ENCODE measurements at places on chromosomes 4 and X.
A peak's percentile ranks its signal among the peaks of the same experiment; 100 is the strongest.

GRCh38 chrX:16462912-16463311, 187.0 kb upstream of the S100G start:
- DNase-seq, result peak; percentile 69

- no peak for DNase-seq
Observed at GRCh38 chr4:114980932-114981708, 132.3 kb downstream of the NDST4 start.

GRCh38 chrX:11426712-11427452, 133.7 kb downstream of the AMELX start:
- peak; percentile 47 for DNase-seq

DNA sequence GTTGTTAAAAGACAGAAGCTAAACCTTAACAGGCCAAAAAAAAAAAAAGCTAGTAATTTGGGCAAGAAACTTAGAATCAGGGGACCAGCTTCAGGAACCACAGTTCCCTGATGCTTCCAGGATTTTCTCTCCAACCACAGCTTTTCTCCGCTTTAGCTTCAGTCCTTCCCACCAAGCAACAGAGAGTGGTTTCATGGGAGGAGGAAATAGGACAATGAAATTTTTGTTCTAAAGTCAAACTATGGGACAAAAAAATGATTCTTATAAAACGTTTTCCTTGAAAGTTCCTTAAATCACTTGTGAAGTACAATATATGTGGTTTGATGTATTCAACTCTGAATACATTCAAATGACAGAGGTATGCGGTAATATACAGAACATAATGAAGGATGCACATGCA, 71.0 kb upstream of the DHX15 start:
- DNase-seq, result no peak

- no peak for DNase-seq
Observed at GRCh38 chr4:177070533-177071058, 239.1 kb upstream of the NEIL3 start.

GRCh38 chrX:32514986-32515385, 696.4 kb downstream of the DMD start:
- DNase-seq, result no peak

DNA sequence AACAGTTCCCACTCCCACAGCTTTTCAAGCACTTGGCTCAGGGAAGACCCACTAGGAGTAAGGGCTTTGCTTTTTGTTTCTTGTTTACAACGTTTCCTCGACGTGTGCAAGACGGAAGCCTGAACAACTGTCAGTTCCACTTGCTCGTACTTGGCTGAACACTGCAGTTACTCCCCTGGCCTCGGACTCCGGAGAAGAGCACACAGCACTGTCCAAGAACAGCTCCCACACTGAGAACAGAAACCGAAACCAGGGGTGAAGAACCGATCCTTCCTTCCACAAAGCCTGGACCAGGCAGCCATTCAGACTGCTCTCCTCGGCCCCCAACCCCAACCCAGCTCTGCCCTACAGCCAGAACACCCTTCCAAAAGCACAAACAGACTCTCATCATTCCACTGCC, 25.5 kb downstream of the IRF2 start:
- DNase-seq, result peak; percentile 46

GRCh38 chrX:129227366-129227765, 295.9 kb downstream of the SMARCA1 start:
- no peak for DNase-seq

- DNase-seq, result no peak
Observed at GRCh38 chr4:68907788-68908700, 43.6 kb downstream of the UGT2A3 start.

- no peak for DNase-seq
Observed at GRCh38 chr4:68299492-68300457, 50.1 kb downstream of the YTHDC1 start.

GRCh38 chrX:136608295-136608933, 39.5 kb upstream of the CD40LG start:
- DNase-seq, result peak; percentile 1

DNA sequence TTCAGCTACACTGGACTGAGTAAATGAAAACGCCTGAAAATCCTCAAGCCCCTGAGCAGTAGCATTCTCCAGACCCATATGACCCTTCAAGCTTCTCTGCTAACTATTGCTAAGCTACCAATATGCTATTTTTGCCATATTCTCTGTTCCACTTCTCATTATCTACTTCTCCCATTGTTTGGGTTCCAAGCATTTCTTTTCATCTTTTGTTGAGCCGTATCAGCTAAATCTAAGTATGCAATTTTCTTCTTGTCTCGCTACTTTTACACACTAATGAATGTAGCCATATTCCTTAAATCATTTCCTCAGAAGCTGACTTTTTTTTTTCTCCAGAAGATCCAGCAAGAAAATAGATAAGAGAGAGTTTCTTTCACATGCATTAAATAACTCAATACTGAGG, 128.4 kb downstream of the AGTR2 start:
- DNase-seq, result no peak

DNA sequence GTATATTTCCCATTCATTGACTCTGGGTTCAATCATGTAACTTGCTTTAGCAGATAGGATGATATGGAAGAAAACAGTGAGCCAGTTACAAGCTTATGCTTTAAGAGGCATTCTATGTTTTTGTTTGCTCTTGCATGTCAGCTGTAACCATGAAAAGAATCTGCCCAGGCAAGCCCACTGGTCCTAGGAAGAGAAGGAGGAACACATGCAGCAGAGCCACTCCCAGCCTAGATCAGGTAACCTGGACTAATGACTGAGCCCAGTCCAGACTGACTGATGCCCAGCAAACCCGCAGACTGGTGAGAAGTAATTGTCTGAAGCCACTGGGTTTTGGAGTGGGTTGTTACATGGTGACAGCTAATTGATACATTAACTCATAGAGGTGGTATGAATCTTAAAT, 167.9 kb downstream of the COL4A6 start:
- no peak for DNase-seq

DNA sequence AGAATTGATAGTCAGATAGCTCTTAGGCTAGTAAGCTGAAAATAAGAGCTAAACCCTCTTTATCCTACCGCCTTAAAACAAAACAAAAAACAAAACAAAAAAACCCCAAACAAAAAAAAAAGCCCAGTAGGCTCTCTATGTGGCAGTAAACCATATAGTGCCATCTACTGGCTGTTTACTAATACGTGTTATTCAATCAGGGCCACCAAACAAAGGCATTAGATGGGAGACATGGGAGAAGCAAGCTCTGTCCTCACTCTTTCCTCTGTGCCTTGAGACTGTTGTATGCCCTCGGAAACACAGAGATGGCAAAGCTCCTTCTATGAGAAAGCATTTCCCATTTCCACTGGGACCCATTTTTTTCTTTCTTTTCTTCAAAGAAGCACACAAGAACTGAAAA, 148.8 kb upstream of the MID1 start:
- peak; percentile 46 for DNase-seq

Measured in HCEC 1CT (cell line).